Cardiac septum (tissue), 1 donor: ENCODE measurements at places on chromosomes 3 and 15. TPM values are rescaled to one million over a fixed set of nuclear protein-coding genes. Genes with fewer than 3 reads are reported as not detected.

- no peak for DNase-seq
Observed at GRCh38 chr3:36232797-36233489, 147.4 kb upstream of the STAC start.

GRCh38 chr3:160622263-160623045 is 54.5 kb upstream of the ARL14 start:
- DNase-seq = no peak

GRCh38 chr3:185046603-185047002 is 106.3 kb downstream of the C3orf70 start:
- no peak for DNase-seq

- DNase-seq = no peak
Observed at GRCh38 chr3:97579365-97579764, 185.2 kb upstream of the ARL6 start.

EEFSEC gene
- 19.3 TPM for total RNA-seq

TTLL13 gene
- total RNA-seq = 0.16 TPM
